H1 (cell line): ENCODE measurements at places on chromosomes 2 and 18. TPM values are rescaled to one million over a fixed set of nuclear protein-coding genes. Genes with fewer than 3 reads are reported as not detected.

CHRND gene
- not detected in 2 replicates for total RNA-seq

CRYGD gene
- total RNA-seq: 0.98 and 2.9 TPM in 2 replicates

EPAS1 gene
- total RNA-seq: 3.7 and 4.9 TPM in 2 replicates

TRIM43 gene
- total RNA-seq: not detected in 2 replicates

C2orf72 gene
- 0.71 and 1.1 TPM in 2 replicates for total RNA-seq

ONECUT2 gene
- 1.9 and 3.3 TPM in 2 replicates for total RNA-seq

SULT1C4 gene
- 2.1 and 2.9 TPM in 2 replicates for total RNA-seq

TMEM37 gene
- total RNA-seq: 9.9 and 11.0 TPM in 2 replicates

PROM2 gene
- 3.8 and 4.6 TPM in 2 replicates for total RNA-seq

ARHGEF4 gene
- 13.3 and 14.6 TPM in 2 replicates for total RNA-seq

- DNase-seq: no peak
Observed at GRCh38 chr2:163558251-163559021, 177.4 kb downstream of the FIGN start.

GRCh38 chr2:241003830-241004564 is 5.6 kb downstream of the SNED1 start:
- no peak for DNase-seq

GRCh38 chr18:74916773-74917393 is 292.1 kb downstream of the PTGR3 start:
- DNase-seq: no peak

DNA sequence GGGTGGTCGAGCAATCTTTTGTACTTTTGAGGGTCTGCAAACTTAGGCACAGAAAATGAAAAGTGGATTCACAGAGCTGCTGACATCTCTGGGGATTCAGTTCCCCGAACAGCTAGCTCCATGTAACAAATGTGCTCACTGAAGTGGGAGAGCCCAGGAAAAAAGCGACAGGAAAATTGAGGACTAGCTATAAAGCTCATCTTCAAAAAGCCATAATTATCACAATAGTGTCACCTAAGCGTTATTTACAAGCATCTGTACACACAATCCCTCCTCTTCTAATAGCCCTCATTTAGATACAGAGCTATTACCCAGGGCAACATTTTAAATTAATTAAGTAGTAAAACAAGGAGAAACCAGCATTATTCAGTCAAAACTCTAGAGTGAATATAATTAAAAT is 36.1 kb downstream of the RNF152 start:
- DNase-seq: no peak

DNA sequence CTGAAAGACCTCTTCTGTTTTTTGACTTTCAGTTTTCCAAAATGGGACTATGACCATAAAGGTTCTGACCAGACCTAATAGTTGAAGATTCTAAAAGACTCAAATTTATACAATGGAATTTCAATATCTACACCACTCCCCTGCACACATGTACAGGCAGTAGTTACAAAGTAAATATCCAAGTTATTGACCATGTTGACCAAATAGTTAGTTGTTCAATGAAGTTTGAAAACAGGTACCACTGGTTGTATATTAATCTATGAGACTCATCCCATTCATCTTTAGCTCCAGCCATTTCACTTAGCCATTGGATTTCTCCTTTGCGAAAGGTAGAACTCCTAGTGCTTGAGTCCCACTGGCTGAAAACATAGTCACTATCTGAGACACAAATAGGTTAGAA is 277.4 kb downstream of the SETBP1 start:
- DNase-seq: no peak

GRCh38 chr18:54616220-54616848 is 25.3 kb downstream of the DYNAP start:
- DNase-seq: no peak

- no peak for DNase-seq
Observed at GRCh38 chr2:42169874-42170521, 845 bp downstream of the EML4 start.

GRCh38 chr18:58402247-58402646 is 226.6 kb downstream of the ALPK2 start:
- DNase-seq: no peak

- DNase-seq: no peak
Observed at GRCh38 chr2:23617811-23618215, 232.8 kb downstream of the KLHL29 start.

- DNase-seq: no peak
Observed at GRCh38 chr2:221530653-221531037, 41.5 kb downstream of the EPHA4 start.

DNA sequence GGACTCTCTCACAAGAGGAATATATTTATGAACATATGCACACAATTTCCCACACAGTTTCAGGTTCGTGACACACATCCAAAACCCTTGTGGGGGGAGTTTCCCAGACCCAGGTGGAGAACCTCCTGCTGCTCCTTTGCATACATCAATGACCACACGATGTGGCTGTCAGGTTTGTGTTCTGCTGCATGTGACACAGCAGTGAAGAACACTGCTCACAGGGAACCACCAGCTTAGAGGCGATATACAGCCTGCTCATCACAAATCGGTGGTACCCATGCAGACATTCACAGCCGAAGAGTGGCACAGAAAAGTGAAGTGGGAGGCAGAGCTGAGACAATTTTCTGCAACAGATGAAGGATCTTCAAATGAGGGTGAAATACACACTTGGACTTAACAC is 175.6 kb upstream of the ZFP36L2 start:
- DNase-seq: no peak

DNA sequence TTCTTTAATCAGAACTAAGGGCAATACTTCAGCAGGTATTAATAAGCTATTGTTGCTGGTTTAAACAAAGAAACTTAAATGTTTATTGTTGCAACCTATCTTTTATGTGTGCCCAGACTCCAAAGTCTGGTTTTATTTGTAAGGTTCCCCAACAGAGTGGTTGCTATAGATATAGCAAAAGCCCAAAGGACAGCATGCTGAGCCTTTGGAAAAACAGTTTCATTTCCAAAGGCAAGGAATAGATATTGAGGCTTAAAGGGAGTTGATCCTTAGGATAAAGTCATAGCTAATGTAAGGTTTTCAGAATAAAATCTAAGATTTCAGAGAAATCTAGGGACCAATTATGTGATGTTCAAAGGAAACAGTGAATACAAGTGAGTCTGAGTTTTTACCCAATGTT is 413.2 kb upstream of the SLC14A2 start:
- no peak for DNase-seq

DNA sequence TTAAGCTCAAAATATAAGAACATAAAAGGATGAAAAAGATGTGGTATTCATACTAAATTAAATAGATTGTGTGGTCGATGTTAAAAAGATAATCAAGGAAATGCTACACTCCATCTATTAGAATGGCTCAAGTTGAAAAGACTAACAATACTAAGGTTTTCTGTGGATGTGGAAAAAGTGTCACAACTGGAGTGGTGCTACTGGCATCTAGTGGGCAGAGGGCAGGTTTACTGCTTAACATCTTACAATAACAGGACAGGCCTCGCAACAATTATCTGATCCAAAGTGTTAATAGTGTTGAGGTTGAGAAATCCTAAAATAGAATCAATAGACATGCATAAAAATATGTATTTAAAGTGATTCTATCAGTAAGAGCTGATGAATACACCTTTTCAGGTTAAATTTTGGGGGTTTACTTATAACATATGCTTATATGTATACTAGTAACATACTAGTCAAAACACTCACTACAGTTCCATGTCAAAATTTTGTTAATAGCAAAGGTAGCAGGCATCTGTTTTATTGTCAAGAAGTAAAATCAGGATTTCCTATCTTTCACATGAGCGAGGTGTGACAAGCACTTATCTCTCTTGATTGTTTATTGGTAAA is 91.5 kb upstream of the TMEFF2 start:
- DNase-seq: no peak

DNA sequence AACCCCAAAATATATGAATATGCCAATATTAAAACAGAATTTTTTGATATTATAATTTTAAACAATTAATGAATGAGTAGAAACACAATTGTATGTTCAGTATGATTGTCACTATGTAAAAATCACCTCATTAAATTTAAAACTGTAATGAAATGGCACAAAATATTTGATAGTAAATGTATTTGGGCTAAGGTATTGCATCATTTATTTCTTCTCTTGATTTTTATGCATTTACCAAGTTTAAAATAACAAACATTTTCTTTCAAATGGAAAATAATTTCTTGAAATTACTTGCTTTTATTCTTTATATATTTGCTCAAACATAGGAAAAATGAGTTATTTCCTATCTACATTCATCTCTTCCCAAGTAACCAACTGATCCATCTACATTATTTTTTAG is 782.6 kb downstream of the KCNJ3 start:
- no peak for DNase-seq

DNA sequence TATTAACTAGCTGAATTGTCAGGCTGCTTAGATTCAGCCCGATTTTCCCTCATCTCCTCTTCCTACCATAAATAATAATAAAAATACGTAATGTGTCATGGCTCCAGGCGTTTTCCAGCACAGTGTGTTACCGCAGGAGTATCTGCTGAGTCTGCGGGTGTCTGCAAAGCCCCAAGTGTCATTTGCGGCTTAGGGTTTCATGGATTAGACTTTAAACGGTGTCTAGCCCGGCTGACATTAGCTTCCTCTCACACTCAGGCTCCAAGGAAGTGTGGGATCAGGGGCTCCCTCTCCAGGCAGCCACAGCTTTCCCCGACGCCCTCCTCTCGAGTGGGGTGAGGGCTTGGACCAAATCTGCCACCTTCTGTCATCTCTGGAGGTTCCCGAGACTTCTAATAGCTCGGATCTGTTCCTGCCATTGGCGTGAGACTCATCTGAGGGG is 14.1 kb upstream of the HOXD1 start:
- DNase-seq: peak; percentile 48

DNA sequence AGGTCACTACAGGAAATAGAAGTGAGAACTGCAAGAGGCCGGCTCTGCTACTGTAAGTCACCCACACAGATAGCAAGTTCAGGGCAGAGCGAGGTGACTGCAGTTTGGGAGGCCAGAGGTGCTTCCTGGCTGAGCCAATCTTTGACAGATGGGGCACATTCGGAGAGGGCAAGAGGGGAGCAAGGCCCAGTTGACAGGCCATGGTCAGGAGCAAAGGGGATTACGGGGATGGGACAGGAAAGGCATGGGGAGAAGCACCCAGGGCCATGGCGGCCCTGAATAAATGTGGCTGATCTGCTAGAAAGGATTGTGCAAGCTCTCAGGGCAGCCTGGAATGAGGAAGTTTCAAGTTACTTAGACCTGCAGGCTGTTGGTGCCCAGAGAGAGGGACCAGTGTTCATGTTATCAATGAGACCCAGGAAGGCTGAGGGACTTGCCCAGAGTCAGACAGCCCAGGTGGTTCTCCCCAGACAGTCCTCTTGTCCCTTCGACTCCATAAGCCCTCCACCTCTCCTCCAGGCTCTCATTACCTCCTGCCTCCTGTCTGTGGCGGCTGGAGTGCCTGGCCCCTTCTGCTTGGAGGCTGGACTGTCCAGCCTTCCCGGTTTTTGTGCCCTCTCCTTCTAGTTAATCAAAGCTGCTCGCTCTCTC is 123.3 kb downstream of the CTIF start:
- DNase-seq: no peak

DNA sequence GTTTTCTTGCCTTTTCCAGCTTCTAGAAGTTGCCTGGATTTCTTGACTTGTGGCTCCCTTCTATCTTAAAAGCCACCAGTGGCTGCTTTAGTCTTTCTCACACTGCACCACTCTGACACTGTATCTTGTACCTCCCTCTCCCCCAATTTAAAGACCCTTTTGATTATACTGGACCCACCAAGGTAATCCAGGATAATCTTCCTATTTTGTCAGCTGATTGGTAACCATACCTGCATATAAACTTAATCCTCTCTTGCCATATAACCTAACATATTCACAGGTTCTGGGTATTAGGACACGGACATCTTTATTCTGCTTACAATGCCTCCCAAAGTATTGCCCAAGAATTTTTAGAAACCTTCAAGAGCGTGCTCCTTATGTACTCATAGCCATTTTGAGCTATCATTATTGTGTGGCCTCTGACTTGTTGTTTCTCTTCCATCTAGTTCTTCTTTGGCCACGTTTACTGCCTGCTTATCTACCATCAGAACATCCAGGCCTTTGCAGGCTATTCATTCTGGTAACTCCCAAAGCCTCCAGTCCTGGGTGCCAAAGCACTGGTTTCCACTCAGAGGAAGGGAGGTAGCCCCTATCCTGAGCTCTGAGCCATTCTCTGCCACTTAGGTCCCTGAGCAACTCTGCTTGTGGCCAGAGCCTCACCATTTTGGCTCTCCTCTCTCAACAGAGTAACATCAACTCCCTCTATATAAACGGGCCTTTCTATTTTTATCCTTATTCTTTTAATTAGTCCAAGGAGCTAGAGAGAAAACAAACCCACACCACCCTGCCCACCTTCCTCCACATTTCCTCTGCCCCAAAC is 70.8 kb downstream of the MYO3B start:
- DNase-seq: no peak

- DNase-seq: no peak
Observed at GRCh38 chr2:1974397-1974796, 230.1 kb upstream of the PXDN start.

DNA sequence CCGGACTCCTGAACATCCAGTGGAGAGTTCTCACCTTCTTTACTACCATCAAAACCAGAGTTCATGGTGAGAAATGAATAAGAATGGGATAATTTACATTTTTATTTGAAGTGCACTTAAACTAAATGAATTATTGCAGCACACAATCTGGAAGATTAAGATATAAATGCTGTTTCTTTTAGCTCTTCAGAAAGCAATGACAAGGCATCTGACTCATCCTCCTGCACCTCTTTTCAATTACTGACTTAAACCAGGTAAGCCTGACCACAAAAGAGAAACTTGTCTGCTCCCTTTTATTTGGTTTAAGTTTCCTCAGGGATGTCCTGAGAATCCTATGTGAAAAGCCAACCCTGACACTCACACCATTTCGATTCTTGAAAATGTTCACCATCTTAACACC is 720 bp upstream of the DSC2 start:
- DNase-seq: no peak
